Stimulated activated CD8-positive, alpha-beta memory T cell treated with anti-CD3 and anti-CD28 coated beads, Interleukin-15, amount 100 ng/mL, for 24 hours (primary cell): ENCODE measurements at places on chromosomes 5 and 9.

GRCh38 chr5:158209219-158209908, 350.4 kb upstream of the CLINT1 start:
- no peak for DNase-seq

- DNase-seq = no peak
These were observed 35.2 kb downstream of the RAI14 start for GRCh38 chr5:34691326-34691725.

DNA sequence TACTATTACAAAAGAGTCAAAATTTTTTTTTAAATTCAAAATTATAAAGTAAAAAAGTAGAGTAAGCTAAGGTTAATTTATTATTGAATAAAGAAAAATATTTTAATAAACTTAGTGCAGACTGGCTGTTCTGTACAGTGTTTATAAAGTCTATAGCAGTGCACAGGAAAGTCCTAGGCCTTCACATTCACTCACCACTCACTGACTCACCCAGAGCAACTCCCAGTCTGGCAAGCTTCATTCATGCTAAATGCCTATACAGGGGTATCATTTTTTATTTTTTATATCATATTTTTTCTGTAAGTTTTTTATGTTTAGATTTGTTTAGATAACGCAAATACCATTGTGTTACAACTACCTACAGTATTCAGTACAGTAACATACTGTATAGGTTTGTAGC, 700.7 kb upstream of the GRAMD2B start:
- DNase-seq = no peak

DNA sequence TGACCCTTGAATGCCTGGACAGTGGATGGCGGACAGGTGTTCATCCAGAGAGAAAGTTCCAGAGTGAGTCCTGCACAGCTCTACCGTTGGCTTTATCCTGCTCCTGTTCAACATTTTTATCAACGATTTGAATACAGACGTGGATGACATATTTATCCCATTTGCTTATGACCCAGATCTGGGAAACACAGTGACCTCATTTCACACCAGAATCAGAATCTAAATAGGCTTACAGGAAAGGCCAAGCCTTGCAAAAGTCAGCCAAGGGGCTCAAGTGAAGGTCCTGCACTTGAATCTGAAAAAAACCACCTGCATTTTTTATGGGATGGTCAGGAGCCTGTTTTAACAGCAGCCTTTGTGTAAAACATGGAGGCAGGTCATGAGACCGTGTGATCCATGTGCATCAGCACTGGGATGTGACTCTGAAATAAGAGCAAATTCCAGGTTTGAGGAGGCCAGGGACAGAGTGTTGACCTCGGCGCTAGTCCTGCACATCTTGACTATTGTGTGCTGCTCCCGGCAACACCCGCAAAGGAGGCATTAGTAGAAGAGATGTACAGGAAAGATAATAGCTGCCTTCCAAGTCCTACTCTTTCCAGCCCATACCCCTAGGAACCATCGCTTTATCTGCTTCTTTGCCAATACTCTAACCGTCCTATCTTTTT, 18.5 kb downstream of the PDZD2 start:
- no peak for DNase-seq

GRCh38 chr5:37886242-37886905, 46.5 kb upstream of the GDNF start:
- DNase-seq = no peak

DNA sequence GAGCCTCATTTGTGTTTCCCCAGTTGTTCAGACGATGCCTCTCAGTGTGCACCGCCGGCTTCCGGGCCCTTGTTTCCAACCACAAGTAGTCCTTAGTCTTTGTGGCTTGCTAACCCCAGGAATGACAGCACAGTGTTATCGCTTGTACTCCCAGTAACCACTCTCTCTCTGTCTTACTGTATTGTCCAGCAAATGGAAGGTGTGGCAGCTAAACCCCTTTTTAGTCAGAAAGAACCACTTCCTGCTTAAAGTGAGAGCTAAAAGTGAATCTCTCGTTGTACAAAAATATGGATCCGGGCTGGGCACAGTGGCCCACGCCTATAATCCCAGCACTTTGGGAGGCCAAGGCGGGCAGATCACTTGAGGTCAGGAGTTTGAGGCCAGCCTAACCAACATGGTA, 61.3 kb downstream of the ENC1 start:
- no peak for DNase-seq

DNA sequence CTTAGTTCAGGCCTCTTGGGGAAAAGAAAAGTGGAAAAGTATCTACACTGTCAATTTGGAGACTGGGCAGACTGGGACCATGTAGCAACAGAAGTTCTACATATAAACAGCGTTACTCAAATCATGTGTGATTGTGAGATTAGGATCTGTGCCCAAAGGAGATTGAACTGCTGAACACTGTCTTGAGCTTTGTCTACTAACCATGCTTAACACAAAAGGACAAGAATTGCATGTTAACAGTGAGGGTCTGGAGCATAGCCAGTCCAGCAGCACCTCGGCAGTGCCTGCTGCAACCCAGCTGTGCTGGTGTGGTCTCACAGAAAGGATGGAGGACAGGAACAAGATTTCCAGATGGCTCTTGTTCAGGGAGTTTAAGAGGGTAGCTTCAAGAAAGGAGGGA, 5.7 kb downstream of the PAM start:
- DNase-seq = no peak

GRCh38 chr5:72612810-72613209, 105.6 kb upstream of the ZNF366 start:
- no peak for DNase-seq

- no peak for DNase-seq
These were observed 47.3 kb downstream of the PRLR start for GRCh38 chr5:35182910-35183535.

- DNase-seq = no peak
These were observed 265.0 kb downstream of the ZNF608 start for GRCh38 chr5:124481419-124481818.

- DNase-seq = no peak
These were observed 115.0 kb downstream of the CDK5RAP2 start for GRCh38 chr9:120464887-120465421.

- DNase-seq = no peak
These were observed 59.6 kb upstream of the NFIL3 start for GRCh38 chr9:91483189-91483691.

GRCh38 chr5:76754668-76755078, 38.7 kb downstream of the F2R start:
- no peak for DNase-seq

DNA sequence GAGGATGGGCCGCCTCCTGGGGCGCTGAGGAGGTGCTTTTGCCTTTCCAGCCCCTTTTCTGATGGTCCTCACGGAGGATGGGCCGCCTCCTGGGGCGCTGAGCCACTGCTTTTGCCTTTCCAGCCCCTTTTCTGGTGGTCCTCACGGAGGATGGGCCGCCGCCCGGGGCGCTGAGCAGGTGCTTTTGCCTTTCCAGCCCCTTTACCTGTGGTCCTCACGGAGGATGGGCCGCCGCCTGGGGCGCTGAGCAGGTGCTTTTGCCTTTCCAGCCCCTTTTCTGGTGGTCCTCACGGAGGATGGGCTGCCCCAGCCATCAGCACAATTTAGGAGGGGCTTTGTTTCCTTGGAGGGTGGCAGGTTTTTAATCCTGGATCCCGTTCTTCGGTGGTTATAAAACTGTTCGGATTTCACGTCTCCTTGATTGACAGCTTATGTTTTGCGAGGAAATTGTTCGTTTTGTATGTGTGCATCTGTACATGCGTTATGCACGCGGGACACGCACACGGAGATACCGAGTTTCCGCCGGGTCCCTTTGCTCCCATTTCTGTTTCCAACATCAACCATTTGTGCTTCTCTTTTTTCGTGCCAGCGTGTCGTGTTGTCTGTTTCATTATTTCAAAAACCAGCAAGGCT, 34.7 kb upstream of the SLC9A3 start:
- DNase-seq = no peak

DNA sequence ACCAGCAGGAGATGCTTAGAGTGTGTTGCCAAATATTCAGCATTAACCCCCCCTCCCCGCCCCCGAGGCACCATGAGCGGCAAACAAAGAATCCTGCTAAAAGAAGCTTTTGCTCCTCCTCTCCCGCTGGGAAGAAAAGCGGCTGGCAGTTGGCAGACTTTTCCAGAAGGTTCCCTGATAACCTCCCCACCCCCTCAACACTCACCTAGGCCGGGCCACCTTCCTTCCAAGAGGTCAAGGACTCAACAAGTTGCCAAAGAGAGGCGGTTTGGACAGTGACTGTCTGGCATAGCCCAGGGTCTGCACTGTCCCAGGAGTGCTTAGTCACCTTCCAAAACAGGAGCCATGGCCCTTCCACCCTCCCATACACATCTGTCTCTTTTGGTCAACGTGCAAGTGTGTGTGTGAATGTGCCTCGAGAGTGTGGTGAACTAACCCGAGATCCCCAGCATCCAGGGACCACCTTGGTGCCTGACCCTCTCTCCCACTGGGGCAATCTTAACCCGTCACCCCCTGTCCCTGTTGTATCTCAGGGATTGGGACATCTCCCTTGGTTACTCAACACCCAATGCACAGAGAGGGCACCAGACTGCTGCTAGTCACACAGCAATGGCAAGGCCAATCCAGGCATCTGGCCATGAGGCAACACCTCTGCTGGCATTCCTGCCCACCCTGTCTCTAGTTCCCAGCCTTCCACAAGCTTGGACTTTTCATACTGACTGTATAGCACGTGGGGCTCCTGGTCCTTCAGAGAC, 18.9 kb downstream of the CAMK2A start:
- DNase-seq = no peak

- no peak for DNase-seq
These were observed 930 bp downstream of the SARDH start for GRCh38 chr9:133737071-133737773.

DNA sequence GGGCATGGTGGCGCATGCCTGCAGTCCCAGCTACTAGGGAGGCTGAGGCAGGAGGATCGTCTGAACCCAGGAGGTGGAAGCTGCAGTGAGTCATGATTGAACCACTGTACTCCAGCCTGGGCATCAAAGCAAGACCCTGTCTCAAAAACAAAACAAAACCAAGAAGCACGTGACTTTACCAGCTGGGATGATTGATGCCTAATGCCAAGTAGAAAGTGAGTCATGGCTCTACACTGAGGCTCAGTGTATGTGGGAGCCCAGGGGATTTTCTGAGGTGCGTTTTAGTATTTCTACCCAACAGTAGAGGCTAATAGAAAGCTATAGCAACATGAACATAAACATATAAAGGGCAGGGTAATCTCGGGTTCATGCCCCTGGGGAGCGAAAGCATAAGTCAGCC, 13.9 kb upstream of the BRD3OS start:
- no peak for DNase-seq

GRCh38 chr5:103258957-103259704, 568 bp downstream of the MACIR start:
- DNase-seq = peak; percentile 28

DNA sequence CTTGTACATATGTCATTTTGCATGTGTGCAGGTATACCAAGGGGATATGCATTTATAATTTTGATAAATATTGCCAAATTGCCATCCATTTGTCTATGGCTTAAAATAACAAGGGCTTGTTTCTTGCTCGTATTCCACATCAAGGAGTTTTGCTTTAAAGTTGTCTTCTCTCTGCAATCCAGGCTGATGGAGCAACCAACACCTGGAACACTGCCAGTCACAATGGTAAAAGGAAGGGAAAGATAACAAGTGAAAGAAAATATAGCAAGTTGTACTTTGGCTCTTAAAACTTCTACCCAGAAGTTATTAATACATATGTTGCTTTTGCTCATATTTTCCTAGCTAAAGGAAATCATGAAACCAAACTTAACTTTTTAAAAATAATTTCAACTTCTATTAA, 156.9 kb downstream of the UNC13B start:
- DNase-seq = no peak

DNA sequence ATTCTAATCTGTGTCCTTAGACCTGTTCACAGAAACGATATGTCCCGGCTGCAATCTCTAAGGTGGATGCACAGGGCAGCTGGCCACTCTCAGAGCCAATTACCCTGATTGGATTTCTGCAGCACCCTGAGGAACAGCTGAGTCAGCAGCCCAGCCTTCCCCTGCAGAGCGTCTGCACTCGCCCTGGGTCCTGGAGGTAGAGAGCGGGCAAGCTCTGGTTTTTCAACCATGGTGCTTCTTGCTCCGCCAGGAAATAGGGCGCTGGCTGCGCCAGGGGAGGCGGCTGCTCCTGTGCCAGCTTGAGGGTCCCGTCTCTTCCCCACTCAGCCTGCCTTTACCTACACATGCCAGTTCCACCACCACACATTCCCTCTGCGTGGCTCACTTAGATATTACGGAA, 19.2 kb downstream of the NDUFS6 start:
- no peak for DNase-seq

GRCh38 chr5:172245046-172245445, 38.5 kb downstream of the UBTD2 start:
- DNase-seq = no peak

- no peak for DNase-seq
These were observed 326.7 kb upstream of the ZNF608 start for GRCh38 chr5:125073090-125073489.

DNA sequence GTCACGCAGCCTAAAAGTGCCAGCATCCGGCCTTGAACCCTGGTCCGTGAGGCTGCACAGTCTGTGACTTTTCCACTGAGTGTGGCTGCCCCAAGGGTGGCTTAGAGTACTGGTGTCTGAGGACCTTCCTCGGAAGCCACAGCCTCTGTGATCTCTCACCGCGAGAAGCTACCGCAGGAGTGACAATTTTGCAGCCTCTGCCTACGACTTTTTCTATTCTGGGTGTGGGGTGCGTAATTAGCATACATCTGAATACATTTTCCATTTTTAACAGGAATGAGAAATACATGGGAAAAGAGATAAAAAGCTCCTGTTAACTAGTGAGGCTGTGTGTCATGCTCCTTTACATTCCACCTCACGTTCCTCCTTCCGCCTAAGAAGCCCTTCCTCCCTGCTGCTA, 48.3 kb upstream of the HRH2 start:
- DNase-seq = no peak

DNA sequence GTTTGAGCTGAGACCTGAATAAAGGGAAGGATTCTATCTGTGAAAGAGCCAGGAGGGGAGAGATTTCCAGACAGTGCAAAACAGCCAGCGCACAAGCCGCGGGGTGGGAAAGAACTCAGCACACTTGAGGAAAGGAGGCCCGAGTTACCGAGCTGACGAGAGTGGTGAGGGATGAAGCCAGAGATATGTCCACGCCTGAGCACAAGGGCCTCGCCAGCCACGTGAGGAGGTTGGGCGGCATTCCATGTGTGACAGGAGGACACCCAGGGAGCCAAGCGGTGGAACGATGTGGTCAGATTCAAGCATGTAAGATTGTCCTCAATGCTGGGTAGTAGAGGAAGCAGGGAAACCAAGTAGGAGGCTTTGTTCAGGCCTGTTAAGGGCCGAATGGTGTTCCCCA, 17.0 kb upstream of the SFXN1 start:
- no peak for DNase-seq

DNA sequence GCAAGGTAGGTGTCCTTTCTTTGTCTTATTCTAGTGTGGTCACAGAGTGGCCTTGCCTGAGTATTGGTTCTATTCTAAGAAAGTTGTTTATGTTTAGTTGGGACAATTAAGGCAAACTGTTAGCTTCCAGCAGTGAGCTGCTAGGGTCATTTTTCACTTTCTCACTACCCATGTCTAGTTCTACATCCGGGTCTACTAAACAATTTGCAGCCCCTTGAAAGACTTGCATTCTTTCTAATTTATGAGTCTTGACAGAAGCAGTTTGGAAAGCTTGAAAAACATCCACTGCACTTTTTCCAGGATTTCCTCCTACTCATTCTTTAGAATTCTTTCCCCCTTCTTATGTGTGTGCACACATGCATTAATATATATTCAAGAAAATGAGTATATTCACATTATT, 892.2 kb upstream of the ACO1 start:
- DNase-seq = no peak

- no peak for DNase-seq
These were observed 2257.5 kb upstream of the C9orf72 start for GRCh38 chr9:29830821-29831220.

GRCh38 chr5:64417390-64417789, 88.4 kb upstream of the RGS7BP start:
- DNase-seq = no peak

GRCh38 chr5:167488371-167488770, 803.1 kb upstream of the WWC1 start:
- no peak for DNase-seq
